ENCODE measurements at places on chromosomes 7 and 10.

DNA sequence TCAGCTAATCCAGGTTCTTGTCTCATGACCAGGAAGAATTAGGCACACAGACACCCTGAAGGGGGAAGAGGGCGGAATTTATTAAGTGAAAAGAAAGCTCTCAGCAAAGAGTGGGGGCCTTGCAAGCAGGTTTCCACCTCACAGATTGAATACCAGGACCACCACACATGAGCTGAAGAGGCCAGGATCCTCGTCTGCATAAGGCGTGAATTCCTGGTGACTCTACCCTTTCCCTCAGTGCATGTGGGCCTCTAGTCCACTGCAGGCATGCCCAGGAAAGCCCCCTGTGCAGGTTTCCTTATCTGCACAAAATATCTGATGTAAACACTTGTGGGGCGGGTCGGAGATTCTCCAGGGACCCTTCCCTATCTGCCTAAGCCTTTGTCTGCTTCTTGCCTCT lies 782.1 kb upstream of the LRRN3 start:
- no peak for DNase-seq

DNA sequence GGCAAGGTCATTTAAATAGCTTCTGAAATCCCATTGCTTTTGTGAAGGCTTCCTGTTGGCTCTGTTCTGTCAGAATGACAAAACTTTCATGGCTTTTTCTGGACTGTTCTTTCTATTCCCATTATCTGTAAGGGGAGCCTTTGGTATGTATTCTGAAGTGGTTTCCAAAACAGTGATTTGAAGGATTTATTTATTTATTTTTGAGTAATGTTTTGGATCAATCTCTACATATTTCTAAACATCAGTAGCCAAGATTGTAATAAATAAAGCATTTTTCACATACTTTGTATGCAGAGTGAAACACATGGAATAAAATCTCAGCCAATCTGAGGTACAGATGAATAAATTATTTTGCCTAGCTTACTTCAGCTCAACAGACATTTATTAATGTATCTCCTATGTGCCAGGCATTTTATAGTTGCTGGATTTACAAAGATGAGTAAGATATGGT lies 121.1 kb downstream of the BBS9 start:
- DNase-seq: peak; percentile 65

GRCh38 chr7:155758348-155758747 lies 53.9 kb downstream of the SHH start:
- peak; percentile 52 for DNase-seq

DNA sequence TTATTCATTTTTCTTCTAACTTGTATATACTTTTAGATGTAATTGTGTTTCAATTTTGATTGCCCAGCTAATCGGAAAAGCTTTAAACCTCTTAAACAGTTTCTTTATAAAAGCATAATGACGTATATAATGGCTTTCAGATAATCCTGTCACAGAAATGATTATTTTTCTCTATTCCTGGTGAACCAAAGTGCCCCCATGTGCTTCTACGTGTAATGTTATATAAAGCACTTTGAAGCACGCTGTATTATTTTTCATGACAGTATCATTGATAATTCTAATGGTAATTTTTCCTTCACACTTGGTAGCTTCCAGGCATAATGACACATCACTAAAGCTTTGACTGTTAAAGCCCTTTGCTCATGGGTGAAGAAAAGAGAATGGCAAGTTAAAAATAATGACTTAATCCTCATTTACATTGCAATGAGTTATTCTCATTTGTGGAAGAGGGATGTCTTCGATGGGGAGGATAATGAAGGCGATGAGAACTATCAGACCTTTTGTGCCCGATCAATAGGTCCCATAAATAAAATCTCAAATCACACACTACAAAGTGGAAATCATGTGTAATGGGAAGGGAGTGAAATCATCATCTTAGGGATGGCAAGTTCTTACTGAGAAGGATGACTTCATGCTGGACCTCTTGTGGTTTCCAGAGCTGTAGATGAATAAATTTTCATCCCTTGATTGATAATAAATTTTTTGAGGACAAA lies 460.1 kb downstream of the DPP6 start:
- DNase-seq: no peak

DNA sequence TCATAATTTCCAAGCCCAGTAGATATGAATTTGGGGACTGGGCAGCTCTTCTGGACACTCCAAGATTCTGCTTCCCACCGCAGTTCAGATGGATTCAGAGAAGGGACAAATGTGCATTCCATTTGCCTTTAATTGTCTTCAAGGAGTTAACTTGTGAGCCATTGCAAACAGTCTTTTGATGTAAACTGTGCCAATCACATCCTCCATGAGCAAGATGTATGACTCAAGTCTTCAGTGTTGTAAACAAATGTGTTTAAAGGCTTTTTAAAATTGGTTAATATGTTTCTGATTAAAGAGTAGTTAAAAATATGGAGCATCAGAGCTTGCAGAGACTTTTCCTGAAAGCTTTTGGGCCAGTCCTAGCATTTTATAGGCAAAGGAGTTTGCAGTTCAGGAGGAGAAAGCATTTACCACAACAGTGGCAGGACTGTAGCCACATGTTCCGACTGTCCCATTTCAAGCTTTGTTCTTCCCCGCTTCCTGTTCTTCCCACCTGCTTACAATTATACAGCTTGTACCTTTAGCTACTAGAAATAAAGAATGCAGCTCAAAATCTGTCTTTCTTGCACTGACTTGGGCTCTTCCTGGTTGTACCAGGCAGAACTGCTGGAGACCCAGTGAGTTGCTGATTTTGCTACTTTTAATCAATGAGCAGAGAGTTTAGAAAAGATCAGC lies 6.2 kb downstream of the SLC18A2 start:
- DNase-seq: peak; percentile 47

GRCh38 chr7:977326-978048 lies 2.1 kb upstream of the COX19 start:
- DNase-seq: no peak

GRCh38 chr7:76423666-76424412 lies 911 bp upstream of the ZP3 start:
- DNase-seq: no peak

DNA sequence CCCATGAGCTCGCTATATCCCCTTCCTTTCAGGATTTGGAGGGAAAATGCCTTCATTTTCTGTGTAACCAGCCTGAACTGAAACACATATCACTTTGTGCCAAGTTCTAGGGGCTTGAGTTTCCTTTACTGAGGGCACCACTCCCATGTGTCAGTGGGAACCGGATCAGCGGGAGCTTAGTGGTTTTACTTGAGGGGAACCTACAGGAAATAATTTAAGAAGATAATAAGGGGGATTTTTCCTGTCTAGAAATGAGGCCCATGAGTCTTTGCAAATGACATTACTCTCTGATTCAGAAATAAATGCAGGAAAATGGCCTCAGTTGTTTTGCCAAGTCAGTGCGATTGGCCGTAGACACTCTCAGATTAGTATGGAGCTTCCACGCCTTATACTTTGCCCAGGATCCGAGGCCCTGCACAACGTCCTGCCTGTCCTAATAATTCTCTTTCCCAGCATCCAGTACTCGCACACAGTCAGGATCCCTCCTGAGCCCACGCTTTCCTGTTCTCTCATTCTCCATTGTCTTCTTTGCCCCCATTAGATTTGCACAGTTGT lies 86.4 kb upstream of the LYZL1 start:
- DNase-seq: no peak

- DNase-seq: peak; percentile 73
Observed at GRCh38 chr7:98771519-98771918, 98.3 kb downstream of the TMEM130 start.
